Umbilical cord (tissue), 2 donors: ENCODE measurements at places on chromosomes 12 and 14.

DNA sequence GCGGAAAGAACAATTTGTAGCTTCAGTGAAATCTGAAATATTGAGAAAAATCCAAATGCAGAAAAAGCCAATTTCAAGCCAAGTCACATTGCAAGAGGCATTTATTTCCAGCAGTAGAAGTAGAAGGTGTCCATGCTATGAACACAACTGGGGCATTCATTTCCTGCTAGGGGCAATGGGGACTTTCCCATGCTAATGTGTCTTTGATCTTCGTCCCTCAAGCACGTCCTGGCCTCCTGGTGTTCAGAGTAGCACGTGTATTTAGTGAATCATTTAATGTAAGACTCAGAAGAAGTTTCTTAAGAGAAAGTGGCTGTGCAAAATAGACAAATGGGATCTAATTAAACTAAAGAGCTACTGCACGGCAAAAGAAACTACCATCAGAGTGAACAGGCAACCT is 267.9 kb downstream of the TMEM132C start:
- DNase-seq = no peak

DNA sequence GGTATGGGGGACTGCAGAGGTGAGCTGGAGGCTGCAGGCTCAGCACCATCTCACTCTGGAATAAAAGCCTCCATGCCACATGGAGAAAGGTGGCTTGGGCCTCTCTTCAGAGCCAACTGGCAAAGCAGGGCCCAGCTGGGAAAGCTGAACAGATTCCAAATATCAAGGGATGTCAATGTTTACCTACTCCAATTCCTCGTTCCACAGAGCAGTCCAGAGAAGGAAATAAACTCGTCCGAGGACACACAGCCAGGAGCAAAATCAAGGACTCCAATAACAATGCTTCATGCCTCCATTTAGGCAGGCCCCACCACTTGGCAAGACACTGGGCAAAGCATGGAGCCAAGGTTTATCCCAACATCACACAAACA is 36.3 kb upstream of the PNMA1 start:
- no peak for DNase-seq

DNA sequence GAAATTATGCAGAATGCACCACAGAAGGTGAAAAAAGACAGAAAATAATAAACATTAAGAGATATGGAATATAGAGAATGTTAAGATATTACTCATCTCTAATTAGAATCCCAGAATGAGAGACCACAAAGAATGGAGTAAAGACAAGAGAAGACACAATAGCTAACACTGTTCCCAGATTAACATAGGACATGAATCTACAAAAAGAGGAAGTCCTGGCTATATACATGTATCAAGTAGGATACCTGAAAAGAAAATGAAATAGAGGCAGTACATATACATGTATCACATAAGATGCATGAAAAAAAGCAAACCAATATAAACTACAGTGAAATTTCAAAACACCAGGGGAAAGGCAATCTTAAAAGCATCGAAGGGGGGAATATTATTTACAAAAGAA is 5.6 kb upstream of the EPS8 start:
- DNase-seq = no peak

- DNase-seq = no peak
Measured at GRCh38 chr14:29016050-29016900, 249.7 kb downstream of the FOXG1 start.
